D721Med (cell line): ENCODE measurements at places on chromosomes 5 and 9.

- no peak for DNase-seq
Observed at GRCh38 chr5:69156456-69156855, 10.5 kb upstream of the CCNB1 start.

DNA sequence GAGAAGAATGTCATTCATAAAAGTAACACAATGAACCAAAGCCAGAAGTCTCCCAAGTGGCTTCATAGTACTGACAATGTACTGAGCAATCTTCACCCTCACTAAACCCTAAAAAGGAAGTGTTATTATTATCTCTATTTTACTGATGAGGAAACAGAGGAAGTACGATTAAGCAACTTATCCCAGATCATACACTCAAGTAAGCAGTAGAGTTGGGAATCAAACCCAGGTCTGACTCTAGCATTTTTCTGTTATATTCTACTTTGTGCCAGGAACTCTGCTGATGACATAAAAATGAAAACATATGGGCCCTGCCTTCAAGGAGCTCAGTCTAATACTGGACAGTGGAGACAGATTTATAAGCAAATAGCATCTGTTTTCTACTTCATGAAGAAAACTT, 109.2 kb downstream of the RAPGEF6 start:
- no peak for DNase-seq

GRCh38 chr5:121870489-121870888, 18.8 kb downstream of the FTMT start:
- no peak for DNase-seq

- DNase-seq: no peak
Observed at GRCh38 chr5:98519571-98519970, 253.9 kb upstream of the RGMB start.

GRCh38 chr9:109329638-109330258, 8.9 kb upstream of the EPB41L4B start:
- no peak for DNase-seq

GRCh38 chr5:33934176-33934575, 2.0 kb upstream of the RXFP3 start:
- DNase-seq: no peak

DNA sequence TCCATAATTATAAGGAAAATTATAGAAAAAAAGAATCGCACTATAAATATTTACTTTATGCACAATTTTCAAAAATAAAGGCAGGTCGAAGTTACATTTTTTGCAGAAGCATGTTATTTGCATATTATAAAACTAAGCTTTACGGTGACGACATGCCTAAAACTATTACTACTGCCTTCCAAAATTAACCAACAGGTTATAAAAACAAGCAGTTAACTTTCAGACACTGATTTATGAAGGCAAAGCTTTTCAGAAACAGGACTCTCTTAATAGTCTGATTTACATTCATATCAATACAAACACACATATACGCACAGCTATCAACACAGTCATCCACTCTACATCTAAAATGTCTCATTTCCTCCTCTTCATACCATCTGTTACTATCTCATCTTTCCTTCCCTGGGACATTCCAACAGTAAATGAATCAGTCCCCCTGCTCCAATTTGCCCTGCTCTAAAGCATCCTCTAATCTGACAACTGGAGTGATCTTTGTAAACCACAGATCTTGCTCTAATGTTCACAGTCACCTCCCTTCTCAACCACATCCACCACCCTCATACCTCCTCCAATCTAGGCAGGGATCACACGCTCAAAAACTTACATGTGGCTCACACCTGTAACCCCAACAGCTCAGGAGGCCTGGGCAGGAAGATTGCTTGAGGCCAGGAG, 21.6 kb downstream of the FBXW11 start:
- no peak for DNase-seq

- DNase-seq: no peak
Observed at GRCh38 chr5:146675636-146676035, 159.6 kb upstream of the GPR151 start.

DNA sequence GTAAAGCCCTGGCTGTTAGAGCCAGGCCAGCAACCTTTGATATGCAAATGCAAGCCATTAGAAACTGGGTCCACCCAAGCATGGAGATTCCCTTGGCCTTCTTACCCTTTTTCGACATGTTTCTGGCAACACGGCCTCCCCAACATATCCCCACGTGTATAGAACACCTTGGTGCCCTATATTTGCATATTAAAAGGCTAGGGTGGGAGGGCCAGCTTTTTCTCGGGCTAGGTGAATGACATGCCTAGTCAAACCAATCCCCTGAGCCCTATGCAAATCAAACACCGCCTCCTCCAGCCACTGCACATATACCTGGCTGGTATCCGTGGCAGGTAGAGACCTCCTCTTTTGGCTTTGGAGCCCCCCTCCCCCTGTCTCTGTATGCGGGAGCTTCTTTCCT, 55.6 kb upstream of the ZFR start:
- DNase-seq: no peak

- DNase-seq: no peak
Observed at GRCh38 chr9:108515856-108516255, 339.9 kb downstream of the ACTL7B start.

DNA sequence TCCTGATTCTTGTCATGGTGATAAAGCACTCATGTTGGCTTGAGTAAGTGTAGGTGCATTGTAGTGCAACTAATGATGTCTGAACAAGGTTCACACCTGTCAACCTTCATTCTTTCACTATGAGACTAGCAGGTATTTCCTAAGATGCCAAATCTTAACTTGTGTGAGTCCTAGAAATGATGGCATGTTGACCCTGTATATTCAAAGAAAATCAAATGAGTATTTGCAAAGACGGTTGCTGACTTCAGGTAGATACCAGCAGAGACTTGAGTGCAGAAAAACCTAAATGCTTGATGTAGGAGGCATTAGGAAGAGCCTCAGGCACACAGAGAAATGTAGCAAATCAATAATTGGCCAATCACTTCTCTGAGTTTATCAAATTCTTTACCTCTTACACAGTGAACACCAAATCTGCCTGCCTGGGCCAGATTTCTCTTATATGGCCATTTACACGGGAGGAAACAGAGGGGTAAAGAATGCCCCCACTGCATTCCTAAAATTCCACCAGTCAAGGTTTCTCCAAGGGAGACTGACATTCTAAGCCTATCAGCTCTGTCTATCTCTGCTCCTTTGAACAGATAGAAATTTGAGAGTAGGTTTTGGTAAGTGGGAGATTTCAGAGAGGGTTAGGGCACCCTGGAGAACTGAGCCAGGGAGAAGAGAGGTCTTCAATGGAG, 488.6 kb upstream of the WWC1 start:
- DNase-seq: no peak

DNA sequence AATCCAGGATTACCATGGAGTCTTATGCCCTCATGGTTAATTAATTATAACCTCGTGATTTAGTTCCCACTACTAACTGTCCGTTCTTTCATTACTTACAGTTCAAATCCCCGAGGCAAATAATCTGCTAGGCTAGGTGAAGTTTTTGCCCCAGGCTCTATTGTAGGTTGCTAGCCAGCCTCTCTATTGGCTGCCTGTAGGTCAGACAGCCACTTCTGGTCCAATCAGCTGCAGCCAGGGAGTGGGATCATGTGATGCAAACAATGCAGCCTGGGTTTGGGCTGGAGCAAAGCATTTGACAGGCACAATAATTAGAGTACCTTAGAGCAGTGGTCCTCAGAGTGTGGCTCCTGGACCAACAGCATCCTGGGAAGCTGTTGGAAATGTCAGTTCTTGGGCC, 17.7 kb downstream of the TMEM252 start:
- no peak for DNase-seq
